ENCODE measurements at places on chromosomes 3 and 15.

- DNase-seq: no peak
These were observed 101.2 kb downstream of the CD47 start for GRCh38 chr3:107989661-107990060.

- no peak for DNase-seq
These were observed 168.8 kb upstream of the VEPH1 start for GRCh38 chr3:157672061-157672460.

- no peak for DNase-seq
These were observed 233.0 kb downstream of the EPHA3 start for GRCh38 chr3:89340408-89340807.

GRCh38 chr3:17045705-17046104 is 160.9 kb downstream of the PLCL2 start:
- no peak for DNase-seq

DNA sequence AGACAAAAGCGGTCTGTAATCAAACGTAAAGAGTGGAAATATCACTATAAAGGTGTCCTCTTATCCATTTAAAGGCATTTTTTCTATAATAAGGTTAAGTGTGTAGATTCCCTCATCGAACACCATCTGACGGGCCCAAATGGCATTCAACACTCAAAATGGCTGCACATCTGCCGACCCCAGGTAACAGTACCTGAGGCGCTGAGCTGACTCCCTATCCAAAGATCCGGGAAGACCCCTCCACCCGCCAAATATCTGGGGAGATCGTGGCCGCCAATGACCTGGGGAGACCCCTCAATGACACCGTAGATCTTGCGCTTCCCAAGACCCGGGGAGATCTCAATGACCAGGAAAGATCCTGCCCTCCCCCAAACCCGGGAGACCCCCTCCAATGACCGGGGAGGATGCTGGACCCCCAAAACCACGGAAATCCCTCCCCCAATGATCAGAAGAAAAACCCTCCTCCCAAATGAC is 476 bp downstream of the IP6K2 start:
- peak; percentile 8 for DNase-seq

DNA sequence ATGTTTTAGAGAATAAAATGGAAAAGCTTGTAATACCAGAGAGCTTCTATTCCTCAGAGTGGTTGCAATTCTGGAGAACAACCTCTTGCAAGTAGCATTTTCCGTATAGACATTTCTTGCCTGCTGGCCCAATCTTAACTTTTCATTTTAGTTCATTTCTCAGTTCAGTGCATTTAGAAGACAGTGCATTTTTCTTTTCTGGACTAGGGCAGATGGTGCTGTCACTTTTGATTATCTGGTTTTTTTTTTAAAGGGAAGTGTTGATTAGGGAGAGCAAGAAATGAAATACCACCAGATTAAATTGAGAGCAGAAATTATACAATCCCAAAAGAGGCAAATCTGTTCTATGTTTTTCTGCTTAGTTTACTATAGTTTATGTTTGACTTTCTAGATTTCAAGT is 172.7 kb downstream of the GHSR start:
- no peak for DNase-seq

GRCh38 chr3:153069598-153070510 is 92.2 kb upstream of the RAP2B start:
- DNase-seq: peak; percentile 79

GRCh38 chr3:154427685-154428285 is 2.2 kb downstream of the GPR149 start:
- DNase-seq: no peak

DNA sequence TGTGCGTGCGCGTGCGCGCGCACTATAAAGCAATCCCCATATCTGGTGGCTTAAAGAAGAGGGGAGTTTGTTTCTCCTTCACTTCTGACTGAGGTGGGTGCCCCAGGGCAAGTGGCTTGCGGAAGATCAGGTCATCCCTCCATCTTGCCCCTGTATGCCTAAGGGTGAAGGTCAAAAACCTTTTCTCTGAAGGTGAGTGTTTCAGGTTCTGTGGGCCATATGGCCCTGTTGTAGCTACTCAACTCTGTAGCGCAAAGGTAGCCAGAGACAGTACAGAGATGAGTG is 5.5 kb downstream of the ABTB1 start:
- no peak for DNase-seq

DNA sequence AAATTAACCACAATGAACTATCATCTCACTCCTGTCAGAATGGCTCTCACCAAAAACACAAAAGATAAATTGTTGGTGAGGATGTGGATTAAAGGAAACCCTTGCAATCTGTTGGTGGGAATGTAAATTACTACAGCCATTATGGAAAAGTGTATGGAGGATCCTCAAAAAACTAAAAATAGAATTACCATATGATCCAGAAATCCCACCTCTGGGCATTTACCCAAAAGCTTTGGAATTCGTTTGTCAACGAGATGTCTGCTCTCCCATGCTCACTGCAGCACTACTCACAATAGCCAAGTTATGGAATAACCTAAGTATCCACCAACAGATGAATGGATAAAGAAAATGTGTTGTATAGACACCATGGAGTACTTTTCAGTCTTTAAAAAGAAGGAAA is 21.6 kb downstream of the FSIP1 start:
- peak; percentile 72 for DNase-seq

All from fibroblast of skin of right biceps (primary cell).